ENCODE measurements at places on chromosomes 1 and 21.

GRCh38 chr1:243924188-243924587 lies 74.1 kb upstream of the AKT3 start:
- DNase-seq, result no peak

GRCh38 chr1:31627301-31627929 lies 9.9 kb downstream of the HCRTR1 start:
- no peak for DNase-seq

DNA sequence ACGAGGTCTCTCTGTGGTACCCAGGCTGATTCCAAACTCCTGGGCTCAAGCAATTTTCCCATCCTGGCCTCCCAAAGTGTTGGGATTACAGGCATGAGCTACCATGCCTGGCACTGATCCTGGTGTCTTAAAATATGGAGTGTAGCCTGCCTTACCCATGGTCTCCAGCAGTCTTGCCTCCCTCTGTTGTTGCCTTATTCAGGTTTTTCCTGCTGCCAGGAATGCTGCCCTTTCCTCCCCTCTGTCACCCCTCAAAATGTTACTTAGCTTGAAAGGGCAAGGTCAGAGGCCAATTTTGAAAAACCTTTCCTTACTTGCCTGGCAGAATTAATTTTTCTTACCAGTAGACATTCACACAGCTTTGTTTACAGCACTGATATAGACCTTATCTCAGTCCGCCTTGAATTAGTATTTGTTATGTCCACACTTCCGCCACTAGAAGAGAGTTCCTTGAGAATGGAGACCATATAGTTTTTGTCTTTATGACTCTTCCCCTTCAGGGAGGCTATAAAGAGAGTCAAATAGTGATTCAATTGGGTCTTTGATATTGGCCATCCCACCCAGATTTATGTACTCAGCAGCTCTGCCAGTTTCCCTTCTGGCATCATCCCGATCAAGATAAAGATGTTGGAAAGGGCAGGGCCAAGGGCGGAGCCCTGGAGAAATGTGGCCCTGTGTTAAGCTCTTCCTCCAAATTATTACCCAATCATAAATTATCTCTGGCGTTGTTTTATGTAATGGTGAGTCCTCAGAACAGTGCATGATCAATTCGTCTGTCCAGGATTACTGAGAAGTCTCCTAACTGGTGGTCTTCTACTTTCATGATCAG lies 38.8 kb downstream of the C1orf21 start:
- DNase-seq, result no peak

GRCh38 chr1:168365719-168366479 lies 85.2 kb downstream of the TBX19 start:
- DNase-seq, result no peak

DNA sequence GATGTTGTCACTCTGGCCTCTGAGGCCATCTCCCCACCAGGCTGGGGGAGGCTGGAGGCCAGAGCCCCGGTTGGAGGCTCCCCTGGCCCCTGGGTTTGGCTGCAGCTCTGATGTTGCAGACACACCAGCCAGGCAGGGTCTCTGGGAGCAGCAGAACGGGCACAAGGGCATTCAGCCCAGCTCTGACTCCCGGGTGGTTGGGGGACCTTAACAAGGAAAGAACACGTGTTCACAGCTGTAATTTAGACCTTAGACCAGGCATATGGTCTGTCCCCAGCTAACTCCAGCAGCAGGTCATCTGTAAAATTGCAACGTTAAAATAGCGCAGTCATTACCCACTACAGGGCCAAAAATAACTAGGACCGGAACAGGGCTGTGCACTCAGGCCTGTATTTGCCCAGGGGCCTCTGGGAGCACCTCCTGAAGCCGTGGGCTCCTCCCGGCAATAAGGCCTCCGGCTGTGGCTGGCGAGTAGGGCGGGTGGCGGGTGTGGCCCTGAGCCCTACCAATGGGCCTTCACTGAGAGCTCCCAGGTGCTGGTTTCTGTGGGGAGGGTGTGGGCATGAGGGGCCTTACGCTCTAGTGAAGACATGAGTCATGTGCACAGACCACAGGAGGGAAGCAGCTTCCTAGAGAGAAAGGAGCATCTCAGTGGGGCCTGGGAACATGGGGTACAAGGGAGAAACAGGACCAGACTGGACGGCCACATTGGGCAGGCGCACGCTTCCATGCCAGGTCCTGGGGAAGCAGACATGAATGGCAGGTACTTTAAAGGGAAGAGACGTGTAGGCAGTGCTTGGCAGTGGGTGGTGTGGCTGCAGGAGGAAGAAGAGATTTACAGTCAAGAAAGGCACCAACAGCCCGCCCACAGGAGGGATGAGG lies 6.1 kb downstream of the LDLRAP1 start:
- DNase-seq, result no peak

GRCh38 chr1:42926879-42927242 lies 31.8 kb downstream of the SLC2A1 start:
- no peak for DNase-seq

Measured in NCI-H2081 treated with DMSO at 0.1 percent for 48 hours (cell line).